ENCODE measurements at places on chromosomes 13 and 19.

- peak; percentile 16 for DNase-seq
These were observed 2.7 kb upstream of the KLK2 start for GRCh38 chr19:50870417-50871089.

- DNase-seq, result peak; percentile 87
These were observed 71.4 kb downstream of the ALOX5AP start for GRCh38 chr13:30806784-30807183.

- DNase-seq, result no peak
These were observed 21.0 kb upstream of the CD33 start for GRCh38 chr19:51203916-51204315.

DNA sequence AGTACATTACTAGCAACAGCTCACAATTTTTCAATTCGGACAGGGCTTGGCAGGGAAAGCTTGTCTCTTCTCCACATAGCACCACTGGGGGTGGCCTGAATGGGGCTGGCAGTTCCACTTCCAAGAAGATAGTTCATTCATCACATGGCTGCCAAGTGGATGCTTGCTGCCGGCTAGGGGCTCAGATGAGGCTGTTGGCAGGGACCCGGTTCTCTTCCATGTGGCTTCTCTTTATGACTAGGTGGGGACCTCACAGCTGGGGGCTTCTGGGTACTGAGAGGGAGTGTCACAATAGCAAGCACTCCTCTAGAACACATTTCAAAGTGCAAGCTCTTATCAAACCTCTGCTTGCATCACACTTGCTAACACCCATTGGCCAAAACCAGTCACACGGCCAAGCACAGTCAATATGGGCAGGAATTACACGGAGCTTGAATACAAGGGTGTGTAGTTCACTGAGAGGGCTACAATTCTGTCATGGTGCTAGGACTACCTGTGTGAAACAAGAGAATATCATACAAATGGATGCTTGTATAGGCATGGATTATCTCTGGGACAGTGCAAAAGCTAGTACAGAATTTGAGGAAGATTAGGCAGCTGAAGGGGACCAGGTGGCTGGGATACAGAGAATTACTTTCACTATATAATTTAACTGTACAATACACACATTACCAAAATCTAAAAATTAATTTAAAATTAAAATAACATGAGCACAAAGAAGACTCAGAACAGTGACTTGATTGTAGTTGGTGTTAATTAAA lies 32.3 kb downstream of the ATP7B start:
- no peak for DNase-seq

DNA sequence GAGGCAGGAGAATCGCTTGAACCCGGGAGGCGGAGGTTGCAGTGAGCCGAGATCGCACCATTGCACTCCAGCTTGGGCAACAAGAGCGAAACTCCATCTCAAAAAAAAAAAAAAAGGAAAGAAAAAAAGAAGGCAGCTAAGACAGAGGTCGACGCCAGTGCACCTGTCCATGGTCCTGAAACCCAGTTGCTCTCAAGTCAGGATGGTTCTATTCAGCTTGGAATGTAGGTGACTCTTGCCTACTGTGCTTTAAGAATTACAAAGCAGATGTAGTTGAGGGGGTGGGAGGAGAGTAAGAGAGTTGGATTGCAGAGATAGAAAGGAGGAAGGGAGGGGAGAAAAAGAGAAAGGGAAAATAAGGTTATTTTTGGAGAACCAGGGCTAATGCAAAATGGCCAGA lies 18.7 kb downstream of the CACNG7 start:
- DNase-seq, result peak; percentile 52

- DNase-seq, result no peak
These were observed 10.5 kb upstream of the GPC6 start for GRCh38 chr13:93216122-93216521.

Data from fibroblast of skin of right biceps (primary cell).